Left ventricle myocardium inferior (tissue), 1 donor: ENCODE measurements at places on chromosomes 5 and 9.

- no peak for DNase-seq
Measured at GRCh38 chr5:133714161-133714915, 102.0 kb upstream of the FSTL4 start.

DNA sequence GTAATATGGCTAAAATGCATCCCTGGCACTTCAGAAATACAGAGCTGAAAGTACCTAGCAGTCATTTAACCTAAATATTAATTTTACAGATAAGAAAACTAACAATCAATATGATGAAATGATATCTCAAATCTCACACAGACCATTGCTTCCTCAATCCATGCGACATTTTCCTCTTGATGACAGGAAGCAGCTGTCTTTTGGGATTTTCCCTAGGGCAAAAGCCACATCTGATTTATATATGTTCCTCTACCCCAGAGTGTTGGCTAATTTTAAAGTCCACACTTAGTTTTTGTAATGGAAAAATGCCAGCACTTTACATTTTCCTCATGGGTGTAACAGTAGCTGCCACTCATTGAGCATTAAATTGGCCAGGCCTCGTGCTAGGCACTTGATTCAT is 47.7 kb upstream of the ITGA1 start:
- no peak for DNase-seq

DNA sequence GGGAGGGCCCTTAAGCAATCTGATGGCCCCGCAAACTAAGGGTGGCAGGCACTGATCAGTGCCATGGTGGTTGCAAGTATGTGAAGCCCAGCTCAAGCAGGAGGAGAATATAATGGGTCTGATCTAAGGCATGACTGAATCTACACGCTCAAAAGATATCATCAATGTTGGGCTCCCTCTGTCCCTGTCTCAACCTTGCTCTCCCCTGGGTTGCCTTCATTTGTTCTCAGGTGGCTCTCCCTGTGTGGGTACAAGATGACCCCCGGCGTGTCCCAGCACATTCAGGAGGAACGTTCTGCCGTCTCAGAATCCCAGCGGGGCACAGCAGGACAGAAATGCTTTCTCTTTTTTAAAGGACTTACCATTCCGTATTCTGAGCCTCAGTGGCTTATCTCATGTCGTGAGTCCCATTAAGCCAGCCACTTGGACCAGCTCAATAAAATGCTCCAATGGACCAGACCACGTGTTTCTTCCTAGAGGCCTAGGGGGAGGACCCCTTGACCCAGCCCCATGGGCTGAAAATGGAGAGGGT is 12.0 kb upstream of the RNF130 start:
- DNase-seq, result no peak

DNA sequence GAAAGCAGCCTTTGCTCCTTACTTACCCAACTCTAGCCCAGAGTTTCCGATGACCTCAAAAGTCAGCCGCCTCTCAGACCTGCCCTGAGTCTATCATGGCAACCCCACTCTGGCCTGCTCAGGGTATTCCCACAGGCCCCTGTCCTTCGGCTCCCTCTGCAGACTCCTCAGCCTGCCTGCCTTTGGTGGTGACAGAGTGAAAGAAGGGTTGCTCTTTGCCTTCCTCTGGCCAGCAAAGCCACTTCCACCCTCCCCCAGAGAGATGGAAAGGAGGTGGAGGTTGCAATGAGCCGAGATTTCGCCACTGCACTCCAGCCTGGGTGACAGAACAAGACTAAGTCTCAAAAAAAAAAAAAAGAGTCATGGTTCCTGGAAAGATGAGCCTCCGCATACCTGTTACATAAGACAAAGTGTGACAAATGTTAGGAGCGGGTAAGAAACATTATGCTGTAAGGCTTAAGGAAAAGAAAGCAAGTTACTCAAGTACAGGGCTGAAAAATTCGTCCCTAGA is 2.3 kb upstream of the SMIM33 start:
- no peak for DNase-seq

DNA sequence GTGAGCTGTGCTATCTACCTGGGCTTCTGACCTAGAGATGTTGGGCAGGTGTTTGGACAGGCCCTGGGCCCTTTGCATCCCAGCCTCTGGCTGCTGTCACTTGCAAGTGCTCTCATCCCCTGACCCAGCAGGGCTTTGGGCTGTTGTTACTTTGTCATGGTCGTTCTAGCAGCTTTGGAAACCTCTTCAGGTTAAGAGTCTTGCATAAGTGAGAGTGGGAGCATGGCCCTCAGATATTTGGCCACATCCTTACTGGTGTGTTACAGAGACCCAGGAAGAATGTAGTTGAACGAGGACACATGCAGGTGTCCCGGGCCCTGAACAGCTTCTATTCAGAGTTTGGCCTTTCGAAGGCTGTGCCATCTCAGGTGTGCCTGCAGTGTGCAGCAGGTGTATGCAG is 4.5 kb downstream of the TENT4A start:
- DNase-seq, result no peak

DNA sequence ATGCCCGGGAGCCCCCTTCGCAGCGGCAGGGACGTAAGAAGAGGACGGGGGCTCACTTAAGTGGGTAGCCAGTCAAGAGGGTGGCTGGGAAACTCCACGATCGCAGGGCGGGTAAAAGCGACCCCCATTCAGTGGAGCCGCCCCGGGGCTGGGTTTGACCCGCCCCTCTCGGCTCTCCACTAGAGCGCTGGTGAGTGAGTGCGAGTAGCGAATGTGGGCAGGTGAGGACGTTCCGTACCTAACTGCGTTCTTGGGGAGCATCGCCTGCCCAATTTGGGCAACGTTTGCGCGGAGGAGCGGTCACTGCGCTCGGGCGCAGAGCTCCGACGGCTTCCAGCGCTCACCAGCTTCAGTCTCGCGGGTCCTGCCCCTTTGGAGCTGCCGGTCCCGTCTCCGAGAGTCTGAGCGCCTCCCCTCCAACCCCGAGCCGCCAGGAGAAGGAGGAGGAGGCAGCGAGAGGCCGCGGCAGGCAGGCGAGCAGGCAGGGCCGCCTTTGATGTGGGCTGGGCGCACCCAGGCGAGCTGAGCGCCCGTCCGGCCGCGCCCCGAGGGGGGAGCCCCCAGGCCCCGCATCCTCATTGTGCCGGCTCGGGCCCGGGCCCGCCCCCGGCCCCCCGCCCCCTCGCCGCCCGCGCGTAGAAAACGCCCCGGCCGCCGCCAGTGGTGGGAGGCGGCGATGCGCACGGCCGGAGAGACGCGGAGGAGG is at the start of gene FGF18:
Gene FGF18, plus strand, starts transcription at position 666 of the 706 bp plus-strand sequence. CDS start 553 bp downstream, outside the sequence.
- peak; percentile 62 for DNase-seq

- DNase-seq, result no peak
Measured at GRCh38 chr9:16673171-16673570, 197.3 kb downstream of the BNC2 start.

DNA sequence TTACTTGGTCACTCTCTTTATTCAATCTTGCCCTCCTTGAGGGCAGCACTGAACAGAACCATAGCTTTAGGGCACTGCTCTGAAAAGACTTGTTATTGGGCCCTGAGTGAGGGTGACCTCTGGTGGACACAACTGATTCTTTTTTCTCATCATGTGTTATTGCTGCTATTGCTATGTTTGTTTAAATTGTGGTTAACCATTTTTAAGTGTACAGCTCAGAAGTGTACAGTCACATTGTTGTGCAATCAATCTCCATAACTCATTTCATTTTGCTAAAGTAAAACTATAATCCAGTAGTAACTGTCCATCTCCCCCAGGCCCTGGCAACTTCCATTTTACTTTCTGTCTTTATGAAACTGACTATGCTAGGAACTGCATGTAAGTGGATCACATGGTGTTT is 351.1 kb upstream of the RIOK2 start:
- DNase-seq, result no peak

DNA sequence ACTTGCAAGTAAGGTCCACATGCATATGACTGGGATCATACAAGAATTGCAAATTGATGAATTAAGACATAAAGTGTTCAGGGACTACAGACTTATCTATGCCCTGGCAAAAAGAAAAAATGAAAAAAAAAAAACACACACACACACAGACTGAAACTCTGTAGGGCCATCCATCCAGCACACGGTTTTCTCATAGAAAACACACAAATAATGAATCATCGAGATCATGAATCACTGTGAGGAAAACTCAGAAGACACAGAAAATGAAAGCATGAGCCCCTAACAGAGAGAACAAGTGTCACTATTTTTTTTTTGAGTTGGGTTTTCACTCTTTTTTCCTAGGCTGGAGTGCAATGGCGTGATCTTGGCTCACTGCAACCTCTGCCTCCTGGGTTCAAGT is 185.2 kb downstream of the IRX2 start:
- DNase-seq, result no peak
